ENCODE measurements at places on chromosomes 2 and 18. TPM values are rescaled to one million over a fixed set of nuclear protein-coding genes. Genes with fewer than 3 reads are reported as not detected.

NYAP2 gene
- total RNA-seq: 0.10 TPM

ZC3H6 gene
- 10.8 TPM for total RNA-seq

GKN1 gene
- total RNA-seq: not detected

MYO5B gene
- 12.8 TPM for total RNA-seq

SP5 gene
- 4.5 TPM for total RNA-seq

CRYBA2 gene
- total RNA-seq: not detected

ERBB4 gene
- 17.8 TPM for total RNA-seq

SGPP2 gene
- 2.3 TPM for total RNA-seq

FAM237A gene
- not detected for total RNA-seq

CFC1 gene
- total RNA-seq: not detected

KLHL41 gene
- total RNA-seq: 2,840 TPM

MAP3K20 gene
- 305 TPM for total RNA-seq

LIMS2 gene
- 15.0 TPM for total RNA-seq

TEX51 gene
- total RNA-seq: not detected

ANKRD30B gene
- not detected for total RNA-seq

DSEL gene
- total RNA-seq: 23.4 TPM
